ENCODE measurements at places on chromosomes 6 and 20. TPM values are rescaled to one million over a fixed set of nuclear protein-coding genes. Genes with fewer than 3 reads are reported as not detected.

DNA sequence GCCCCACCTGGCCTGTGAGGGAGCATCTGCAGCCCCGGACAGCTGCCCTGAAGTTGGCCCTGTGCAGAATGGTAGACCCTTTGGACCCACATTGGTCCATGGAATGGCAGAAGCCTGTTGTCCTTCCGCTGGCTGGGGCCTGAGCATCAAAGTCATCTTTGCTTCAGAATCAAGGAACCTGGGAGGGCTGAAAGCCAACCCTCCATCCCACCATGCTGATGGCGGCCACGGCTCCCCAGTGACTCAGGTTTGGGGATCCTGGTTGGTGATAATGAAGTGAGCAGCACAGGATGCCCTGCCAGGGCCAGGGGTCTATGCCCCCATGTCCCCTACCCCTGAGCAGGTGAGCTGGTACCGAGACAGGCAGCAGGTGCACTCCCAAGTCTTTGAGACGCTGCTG is 52.8 kb downstream of the YTHDF1 start:
- no peak overlapping the region for H3K4me3 ChIP-seq
- H3K36me3 ChIP-seq = no peaks in the 10 kb centered on the region
- no peaks in the 10 kb centered on the region for H3K4me1 ChIP-seq
- peaks cover 70% of the 10 kb centered on the region for H3K27me3 ChIP-seq
- H3K27ac ChIP-seq = no peak overlapping the region

DNA sequence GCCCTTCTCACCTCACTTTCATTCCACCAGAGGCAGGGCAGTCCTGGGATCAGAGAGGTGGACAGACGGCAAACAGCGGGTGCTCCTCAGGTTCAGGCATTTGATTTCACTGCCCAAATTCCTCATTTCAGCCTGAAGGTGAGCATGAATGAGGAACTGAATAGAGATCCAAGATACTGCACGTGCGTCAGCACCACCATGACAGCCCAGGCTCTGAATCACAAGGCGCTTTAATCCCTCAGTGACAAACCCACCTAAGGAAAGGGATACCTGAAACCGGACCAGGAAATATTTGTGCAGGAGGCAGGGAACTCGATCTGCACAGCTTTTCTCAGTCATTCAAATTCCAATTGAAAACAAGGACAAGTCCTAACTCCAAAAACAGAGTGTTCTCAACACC is 174.8 kb upstream of the HEY2 start:
- no peak overlapping the region for H3K4me3 ChIP-seq
- no peak overlapping the region for H3K27ac ChIP-seq
- no peaks in the 10 kb centered on the region for H3K4me1 ChIP-seq

- peaks cover 36% of the 10 kb centered on the region for H3K4me1 ChIP-seq
- H3K27ac ChIP-seq = peak overlapping the region; percentile 63
- H3K4me3 ChIP-seq = peak overlapping the region; percentile 88
- no peak for DNase-seq
- H3K36me3 ChIP-seq = peaks cover 57% of the 10 kb centered on the region
Measured at GRCh38 chr6:1612299-1612973, 2.7 kb downstream of the FOXC1 start.

CLDN20 gene
- total RNA-seq = not detected

DNA sequence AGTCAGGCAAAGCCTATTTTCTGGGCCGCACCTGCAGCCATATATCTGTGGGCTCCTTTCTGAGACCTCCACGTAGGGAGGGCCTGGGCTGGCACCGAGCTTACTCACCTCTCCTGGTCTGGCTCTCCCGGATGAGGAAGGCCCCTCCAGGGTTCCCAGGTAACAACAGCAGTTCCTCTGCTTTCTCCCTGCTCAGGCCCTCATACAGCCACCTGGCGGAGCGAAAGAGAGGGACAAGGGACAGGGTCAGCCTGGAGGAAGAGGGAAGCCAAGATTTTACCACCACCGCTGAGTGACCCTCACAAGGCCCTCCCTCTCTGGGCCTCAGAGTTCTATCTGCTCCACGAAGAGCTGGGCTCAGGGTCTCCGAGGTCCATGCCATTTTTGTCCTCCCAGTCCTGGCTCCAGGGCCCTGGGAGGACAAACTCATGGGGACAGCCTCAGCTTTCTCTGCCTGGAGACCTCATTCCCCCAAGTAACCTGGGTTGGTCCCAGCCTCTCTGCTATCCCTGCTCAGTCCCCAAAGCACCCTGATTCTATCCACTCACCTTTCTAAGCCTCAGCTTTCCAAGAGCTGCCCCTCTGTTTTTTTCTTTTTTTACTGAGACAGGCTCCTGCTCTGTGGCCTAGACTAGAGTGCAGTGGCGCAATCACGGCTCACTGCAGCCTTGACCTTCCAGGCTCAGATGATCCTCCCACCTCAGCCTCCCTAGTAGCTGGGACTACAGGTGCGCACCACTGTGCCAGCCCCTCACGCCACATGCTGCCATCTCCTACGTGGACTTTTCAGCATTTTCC is 13.3 kb downstream of the SLA2 start:
- no peak for DNase-seq
- no peak overlapping the region for H3K27ac ChIP-seq
- H3K4me3 ChIP-seq = no peak overlapping the region
- no peaks in the 10 kb centered on the region for H3K36me3 ChIP-seq

- DNase-seq = no peak
- H3K36me3 ChIP-seq = no peaks in the 10 kb centered on the region
- H3K27me3 ChIP-seq = no peaks in the 10 kb centered on the region
- H3K4me1 ChIP-seq = peaks cover 33% of the 10 kb centered on the region
- no peak overlapping the region for H3K27ac ChIP-seq
Measured at GRCh38 chr6:142881290-142881689, 63.7 kb downstream of the HIVEP2 start.

- no peaks in the 10 kb centered on the region for H3K36me3 ChIP-seq
- no peak overlapping the region for H3K27ac ChIP-seq
- no peak overlapping the region for H3K4me3 ChIP-seq
- no peak for DNase-seq
- no peaks in the 10 kb centered on the region for H3K27me3 ChIP-seq
- no peaks in the 10 kb centered on the region for H3K4me1 ChIP-seq
Measured at GRCh38 chr6:108091288-108091687, 16.7 kb upstream of the OSTM1 start.
